ENCODE measurements at places on chromosomes 12 and 14.

DNA sequence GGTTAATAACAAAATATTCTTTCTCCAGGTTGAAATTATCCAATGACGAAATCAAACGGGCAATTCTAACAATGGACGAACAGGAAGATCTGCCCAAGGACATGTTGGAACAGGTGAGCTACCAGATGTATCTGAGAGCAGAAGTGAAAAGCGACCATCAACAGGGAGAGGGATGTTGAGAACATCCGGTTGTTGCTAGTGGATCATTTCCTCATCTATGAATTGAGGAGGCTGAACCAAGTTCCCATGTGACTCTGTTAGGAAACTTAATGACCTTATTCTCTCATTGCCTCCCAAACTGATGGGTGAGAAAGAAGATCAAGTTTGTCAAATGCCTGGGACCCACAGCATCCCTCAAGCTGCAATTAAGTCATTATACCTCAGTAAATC lies 117.7 kb downstream of the GPR135 start:
- no peak for DNase-seq

- DNase-seq = no peak
These were observed 57.1 kb downstream of the NIN start for GRCh38 chr14:50773632-50774541.

- no peak for DNase-seq
These were observed 10.9 kb downstream of the CCDC85C start for GRCh38 chr14:99592933-99593753.

DNA sequence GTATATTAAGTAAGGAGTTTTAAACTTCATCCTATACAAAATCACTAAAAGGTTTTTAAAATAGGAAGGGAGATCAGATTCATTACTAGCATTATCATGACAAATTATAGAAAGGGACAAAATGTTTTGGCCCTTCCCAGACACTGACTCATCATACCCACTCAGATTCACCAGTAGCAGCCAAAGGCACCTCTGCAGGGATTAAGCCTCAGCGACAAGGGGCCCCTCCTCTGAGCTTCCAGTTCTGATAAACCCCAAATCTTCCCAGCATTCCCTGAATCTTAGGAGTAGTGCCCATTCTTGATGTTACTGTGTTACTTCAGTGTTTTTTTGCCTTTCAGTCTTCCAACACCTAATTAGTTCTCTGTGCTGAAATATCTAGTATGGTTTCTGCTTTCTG lies 14.5 kb downstream of the KRAS start:
- DNase-seq = no peak

DNA sequence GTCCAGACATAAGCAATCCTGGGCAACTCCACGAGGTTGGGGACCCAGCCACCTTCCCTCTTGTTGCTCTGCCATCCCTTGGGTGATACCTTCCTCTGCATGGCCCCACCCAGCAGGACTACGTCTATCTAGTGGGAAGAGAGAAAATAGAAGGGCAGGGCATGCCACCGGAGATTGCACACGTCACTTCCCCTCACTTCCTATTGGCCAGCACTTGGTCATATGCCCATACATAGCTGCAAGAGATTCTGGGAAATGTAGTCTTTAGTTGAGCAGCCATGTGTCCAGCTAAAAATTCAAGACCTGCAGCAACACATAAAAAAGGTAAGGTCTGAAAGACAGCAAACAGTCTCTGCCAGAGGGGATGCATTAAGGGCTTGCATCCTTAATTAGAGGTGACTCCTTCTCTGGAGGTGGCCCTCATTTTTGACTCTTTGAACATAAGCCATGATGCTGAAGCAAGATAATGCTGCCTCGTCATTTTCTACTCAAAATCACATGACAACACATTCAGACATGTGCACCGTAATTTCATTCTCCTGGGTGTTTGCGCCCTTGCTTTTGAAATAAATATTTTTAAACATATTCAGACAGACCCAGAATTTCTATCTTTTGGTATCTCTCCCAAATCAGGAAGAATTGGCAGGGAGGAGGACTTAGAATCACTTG lies 91.8 kb upstream of the PWP1 start:
- no peak for DNase-seq

GRCh38 chr14:53968726-53969125 lies 12.1 kb upstream of the BMP4 start:
- no peak for DNase-seq

DNA sequence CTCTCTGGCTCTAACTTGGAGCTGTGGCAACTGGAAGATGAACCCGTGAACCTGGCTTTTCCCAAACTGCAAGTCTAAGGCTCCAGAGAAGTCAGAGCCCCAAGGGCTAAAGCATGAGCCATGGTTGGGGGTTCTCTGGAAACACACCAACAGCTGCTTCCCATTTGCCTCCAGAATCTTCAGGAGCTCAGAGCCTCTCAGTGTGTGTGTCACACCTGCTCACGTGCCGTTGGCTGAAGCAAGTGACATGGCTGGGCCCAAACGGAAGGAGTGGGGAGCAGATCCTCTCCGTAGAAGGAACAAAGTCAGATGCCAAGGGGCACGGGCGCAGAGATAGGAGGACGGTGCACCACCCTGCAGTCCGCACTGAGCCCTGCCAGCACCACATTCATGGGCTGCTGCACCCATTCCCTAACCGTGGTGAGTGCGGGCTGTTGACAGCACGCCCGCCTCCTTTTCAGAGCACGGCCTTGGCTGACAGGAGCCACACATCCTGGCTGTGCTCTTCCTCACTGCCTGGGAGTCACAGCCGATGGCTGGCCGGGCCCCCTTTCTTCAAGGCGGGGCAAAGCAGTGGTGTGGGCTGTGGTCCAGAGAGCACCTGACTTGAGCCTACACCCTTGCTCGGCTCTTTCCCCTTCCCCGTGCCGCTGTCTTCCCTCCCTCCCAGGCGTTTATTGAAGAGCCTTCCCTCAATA lies 16.6 kb upstream of the TRAF3 start:
- no peak for DNase-seq

DNA sequence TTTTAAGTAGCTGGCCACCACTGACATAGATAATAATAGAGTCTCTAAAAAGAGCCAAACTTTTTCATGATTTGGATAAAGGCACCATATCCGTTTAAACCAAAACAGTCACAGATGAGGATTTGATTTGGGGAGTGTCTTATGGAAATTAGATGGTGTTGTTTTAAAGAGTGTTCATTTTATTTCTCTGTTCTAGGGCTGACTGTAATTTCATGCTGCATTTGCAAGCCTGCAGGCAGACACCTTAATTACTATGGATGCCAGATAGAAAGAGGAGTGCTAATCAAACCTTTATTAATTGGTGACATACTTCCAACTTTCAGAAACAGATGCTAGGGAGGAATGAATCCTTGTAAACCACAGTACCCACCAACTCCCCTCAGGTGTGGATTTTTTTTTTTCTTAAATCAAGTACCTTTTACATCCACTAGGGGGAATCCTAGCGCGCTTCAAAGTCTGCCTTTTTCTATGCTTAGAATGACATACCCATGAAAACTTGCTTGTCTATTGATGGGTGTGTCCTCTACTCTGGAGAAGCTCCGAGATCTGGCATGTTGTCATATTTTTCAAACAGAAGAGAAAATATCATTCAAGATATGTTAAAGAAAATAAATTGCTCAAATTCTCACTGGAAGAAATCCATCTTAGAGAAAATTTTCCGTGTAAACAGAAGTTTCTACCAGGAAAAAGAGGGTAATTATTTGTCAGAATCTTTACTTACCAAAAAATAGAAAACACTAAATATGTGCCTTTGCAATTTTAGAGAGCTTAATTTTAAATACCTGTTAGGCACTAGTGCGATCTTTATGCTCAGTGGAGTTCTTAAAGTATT lies 14.2 kb upstream of the PLXNC1 start:
- no peak for DNase-seq

DNA sequence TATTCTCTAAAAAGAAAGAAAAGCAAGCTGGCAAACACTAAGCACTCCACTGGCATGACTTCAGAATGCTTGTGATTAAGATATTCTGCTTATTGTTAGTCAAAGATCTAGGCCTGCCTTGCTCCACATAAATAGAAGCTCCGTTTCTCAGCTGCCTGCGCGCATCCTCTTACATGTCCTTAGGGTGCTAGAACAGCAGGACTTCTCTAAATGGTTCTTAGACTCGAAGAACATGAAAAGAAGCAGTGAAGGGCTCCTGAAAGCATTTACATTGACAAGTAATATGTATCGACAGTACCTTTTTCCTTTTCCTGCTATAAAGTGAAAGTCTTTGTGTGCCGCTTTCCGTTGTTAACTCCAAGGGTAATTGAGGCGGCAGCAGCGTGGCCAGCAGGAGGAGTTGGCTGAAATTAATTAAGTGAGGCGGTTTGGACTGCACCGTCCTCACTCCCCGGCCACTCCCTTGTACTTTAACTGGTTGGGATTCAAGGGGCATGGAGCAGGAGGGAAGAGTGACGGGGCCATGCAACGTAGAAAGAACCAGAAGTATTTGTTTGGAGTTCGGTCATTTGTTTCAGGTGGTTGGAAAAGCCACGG lies 34.2 kb upstream of the OTX2 start:
- DNase-seq = no peak

GRCh38 chr12:42145552-42146215 lies 1.0 kb upstream of the GXYLT1 start:
- DNase-seq = no peak
